ENCODE measurements at places on chromosomes 2 and 18.

DNA sequence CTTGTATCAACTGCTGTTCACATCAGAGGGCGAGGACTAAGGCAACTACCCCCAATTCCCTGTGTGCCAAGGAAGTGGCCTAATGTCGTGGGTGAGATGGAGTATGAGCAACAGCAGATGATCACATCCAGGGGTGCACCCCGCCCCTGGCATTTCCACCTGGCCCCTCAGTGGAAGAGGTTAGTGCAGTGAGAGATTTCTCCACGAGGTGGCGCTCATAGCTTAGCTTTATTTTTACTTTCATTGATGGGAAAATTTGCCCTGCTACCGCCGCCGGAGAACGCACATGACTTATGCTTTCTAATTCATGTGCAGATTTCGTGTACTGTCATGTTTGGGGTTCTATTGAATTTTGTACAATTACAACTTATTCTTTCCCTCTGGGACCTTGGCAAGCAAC lies 470.6 kb upstream of the MEX3C start:
- DNase-seq: no peak

DNA sequence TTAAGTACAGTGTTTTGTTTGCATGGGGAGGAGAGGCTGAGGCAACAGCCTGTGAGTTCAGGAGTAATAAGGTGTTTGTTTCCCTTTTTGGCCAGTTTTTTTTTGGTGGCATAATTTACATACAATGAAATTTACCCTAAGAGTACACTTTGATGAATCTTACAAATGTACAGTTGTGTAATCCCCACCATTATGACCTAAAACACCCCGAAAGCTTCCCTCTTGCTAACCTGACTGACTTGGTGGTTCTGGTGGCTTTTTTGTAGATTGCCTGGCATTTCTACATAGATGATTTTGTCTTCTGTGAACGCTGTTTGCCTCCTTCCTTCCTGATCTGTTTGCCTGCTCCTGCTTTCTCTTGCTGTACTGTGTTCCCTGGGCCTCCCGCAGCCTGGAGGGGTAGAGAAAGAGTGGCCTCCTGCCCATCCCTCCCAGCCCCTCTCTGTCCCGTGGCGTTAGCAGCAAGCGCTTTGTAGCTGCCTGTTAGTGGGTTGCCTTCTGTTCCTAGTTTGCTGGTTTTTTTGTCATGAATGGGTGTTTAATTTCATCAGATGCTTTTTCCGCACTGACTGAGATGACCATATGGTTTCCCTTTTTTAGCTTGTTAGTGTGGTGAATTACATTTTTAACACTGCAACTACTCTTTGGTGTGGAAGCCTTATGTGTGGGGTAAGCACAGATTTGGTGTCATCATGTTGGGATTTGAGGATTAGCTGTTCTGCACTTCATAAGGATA lies 32.1 kb downstream of the ASAP2 start:
- no peak for DNase-seq

- no peak for DNase-seq
These were observed 30.0 kb upstream of the ERMN start for GRCh38 chr2:157355618-157356017.

GRCh38 chr2:10489842-10490555 lies 41.9 kb upstream of the ODC1 start:
- no peak for DNase-seq

DNA sequence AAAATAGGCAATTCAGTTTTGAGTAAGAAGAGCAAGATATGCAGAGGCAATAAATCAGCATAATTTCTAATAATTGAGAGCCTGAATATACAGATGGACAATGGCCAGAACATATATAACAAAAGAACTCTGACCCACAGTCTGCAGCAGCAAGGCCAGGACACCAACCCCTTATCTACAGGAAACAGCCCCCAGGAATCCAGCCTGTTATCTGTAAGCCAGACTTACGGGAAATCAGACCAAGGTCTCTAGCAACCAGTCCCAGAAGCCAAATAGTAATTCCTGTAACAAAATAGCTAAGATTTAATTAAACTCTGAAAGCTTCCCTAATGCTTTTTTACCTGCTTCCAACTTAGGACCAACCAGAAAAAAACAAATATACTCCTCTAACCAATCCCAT lies 434.5 kb upstream of the GYPC start:
- no peak for DNase-seq

GRCh38 chr18:26546170-26546874 lies 2.0 kb downstream of the KCTD1 start:
- no peak for DNase-seq

DNA sequence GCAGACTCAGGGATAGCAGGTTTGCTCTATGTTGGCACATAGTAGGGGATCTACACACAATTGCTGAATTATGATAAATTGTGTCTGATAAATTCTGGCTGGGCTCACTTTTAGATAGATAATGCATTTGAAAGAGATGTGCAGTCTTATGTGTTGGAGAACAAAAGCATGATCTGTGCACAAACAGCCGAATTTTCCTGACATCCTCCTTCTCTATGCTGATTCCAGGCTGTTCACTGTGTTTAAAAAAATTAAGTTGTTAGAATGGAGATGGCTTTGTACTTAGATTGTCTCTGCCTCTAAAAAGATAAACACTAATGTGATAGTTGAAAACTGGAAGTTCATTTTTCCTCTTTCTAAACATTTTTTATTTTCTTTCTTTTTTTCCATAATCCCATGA lies 2.1 kb downstream of the CERS6 start:
- no peak for DNase-seq

- DNase-seq: no peak
These were observed 293.5 kb downstream of the ARHGAP15 start for GRCh38 chr2:143422681-143423080.

GRCh38 chr2:28206762-28207161 lies 185.9 kb upstream of the FOSL2 start:
- DNase-seq: no peak

- no peak for DNase-seq
These were observed 8.3 kb upstream of the CTIF start for GRCh38 chr18:48530399-48531081.

GRCh38 chr18:79388043-79388442 lies 7.7 kb upstream of the NFATC1 start:
- DNase-seq: no peak

DNA sequence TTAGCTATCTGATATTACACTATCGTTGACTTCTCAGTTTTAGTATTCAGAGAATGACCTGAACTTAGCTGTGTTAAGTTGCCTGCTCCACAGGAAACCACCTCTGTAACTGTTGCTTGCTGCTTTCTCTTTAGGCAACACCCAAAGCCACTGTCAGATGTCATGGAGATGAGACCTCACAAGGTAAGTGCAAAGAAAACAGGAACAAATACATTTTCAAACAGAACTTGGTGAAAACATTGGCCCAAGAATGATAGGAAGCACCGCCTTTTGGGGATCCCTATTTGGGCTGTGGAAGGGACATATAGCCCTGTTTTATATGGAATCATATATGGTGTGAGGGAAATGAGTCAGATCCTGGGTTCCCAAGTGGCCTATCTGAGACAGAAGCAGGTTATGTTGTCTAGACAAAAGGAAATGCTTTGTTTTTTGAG lies 143.4 kb downstream of the UBE2E3 start:
- DNase-seq: no peak

- no peak for DNase-seq
These were observed 34.2 kb downstream of the TMEM131 start for GRCh38 chr2:97961534-97961933.

DNA sequence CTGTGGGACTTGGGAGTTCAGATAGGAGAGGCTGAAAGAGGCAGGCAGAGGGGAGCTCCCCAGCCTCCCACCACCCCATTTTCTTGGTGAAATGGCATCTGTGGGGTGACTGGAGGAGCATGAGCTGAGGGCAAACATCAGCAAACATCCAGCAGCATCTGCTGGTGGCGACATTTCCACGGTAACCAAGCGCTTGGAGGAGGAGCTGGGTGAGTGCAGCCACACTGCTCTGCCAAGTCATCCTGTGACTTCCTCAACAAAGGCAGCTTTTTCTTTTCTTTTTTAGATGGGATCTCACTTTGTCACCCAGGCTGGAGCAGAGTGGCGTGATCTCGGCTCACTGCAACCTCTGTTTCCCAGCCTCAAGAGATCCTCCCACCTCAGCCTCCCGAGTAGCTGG lies 5.6 kb downstream of the TXNL4A start:
- DNase-seq: no peak

GRCh38 chr2:84160453-84160852 lies 298.6 kb downstream of the SUCLG1 start:
- no peak for DNase-seq

DNA sequence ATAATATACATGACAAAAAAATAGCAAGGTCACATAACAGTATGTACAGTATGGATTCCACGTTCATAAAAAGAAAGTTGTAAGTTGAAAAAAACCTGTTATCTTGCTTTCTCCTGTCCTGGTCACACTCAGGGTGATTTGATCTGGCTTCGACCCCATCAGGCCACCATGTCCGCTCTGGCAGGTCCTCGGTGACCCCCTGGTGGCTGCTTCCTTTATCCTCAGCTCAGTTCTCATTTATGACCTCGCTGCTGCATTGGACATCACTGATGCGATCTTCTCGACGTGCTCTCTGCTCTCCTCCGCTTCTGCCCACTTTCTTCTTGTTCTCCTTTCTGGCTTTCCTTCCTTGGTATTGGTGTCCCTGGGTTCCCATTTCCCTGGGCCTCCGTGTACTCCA lies 29.7 kb downstream of the DGKD start:
- DNase-seq: no peak

DNA sequence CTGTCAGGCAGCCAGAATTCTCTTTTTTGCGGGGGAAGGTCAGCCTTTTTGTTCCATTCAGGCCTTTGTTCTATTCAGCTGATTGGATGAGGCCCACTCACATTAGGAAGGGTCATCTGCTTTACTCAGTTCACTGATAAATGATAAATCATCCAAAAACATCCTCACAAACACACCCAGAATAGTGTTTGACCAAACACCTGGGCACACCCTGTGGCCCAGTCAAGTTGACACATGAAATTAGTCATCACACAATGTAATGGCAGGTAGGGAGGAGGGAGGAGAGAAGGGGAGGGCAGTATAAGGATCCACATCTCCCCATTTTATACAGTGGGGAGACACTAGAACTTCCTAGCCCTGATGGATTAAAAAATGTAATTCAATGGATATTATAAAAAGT lies 8.3 kb upstream of the RMC1 start:
- no peak for DNase-seq

DNA sequence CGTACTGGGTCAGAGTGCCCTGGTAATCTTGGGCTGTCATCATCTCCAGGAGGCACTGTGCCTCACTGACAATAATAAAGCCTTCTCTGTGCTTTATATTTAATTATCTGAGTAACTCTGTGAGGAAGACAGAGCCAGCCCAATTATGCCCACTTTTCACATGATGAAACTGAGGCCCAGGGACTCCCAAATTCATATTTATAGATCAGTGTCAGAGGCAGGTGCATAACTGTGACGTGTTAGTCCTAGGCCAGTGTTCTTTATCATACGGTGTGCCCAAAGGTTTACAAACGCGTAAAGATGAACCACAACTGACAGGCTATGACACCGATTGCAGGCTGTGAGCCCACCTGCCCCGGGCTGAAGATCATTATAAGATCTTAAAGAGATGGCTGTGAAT lies 65.4 kb downstream of the XDH start:
- no peak for DNase-seq

GRCh38 chr2:170587117-170587516 lies 128.0 kb upstream of the SP5 start:
- DNase-seq: no peak

DNA sequence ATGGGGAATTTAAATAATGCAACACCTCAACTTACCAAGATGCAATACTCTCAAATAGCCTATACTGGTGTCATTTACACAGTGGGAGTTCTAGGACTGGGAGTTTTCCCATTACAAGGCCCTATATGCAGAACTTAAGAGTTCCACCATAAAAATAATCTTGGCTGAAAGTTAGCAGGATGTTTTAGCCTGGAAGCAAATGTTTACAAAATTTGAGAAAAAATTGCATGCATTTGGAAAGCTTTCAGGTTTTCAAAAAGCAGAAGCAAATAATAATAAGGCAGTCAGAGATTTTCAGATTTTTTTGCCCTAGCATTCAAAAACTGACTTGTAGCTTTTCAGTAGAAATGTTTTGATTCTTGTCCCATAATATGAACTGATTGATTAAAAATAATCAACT lies 397.3 kb downstream of the ARHGAP15 start:
- DNase-seq: no peak
